A549 treated with RU486 at 1 μM for 4 hours (cell line): ENCODE measurements at places on chromosomes 6 and 20. TPM values are rescaled to one million over a fixed set of nuclear protein-coding genes. Genes with fewer than 3 reads are reported as not detected.

KIF3B gene
- 22.5 to 27.3 TPM (median 25.6 TPM) in 5 replicates for total RNA-seq

CGA gene
- total RNA-seq = 0.19 to 0.29 TPM (median 0.26 TPM) in 3 of 5 replicates, not detected in the others

MTFR2 gene
- total RNA-seq = 7.7 to 13.6 TPM (median 13.1 TPM) in 5 replicates

GSTA2 gene
- total RNA-seq = not detected in 5 replicates

PPP1R3G gene
- total RNA-seq = 1.2 to 2.0 TPM (median 1.6 TPM) in 5 replicates

SLC22A2 gene
- total RNA-seq = 0.10 to 0.23 TPM in 2 of 5 replicates, not detected in the others

DPPA5 gene
- total RNA-seq = not detected in 5 replicates

COL9A3 gene
- total RNA-seq = 0.18 to 0.87 TPM (median 0.43 TPM) in 5 replicates

C2 gene
- 0.15 to 0.45 TPM (median 0.35 TPM) in 5 replicates for total RNA-seq

GPLD1 gene
- total RNA-seq = 1.1 to 1.3 TPM (median 1.1 TPM) in 5 replicates

ARFGEF3 gene
- total RNA-seq = 0.33 to 0.61 TPM (median 0.56 TPM) in 5 replicates

NR2E1 gene
- total RNA-seq = 0.03 TPM in 1 of 5 replicates, not detected in the others

PRICKLE4 gene
- 0.61 to 1.3 TPM (median 0.63 TPM) in 3 of 5 replicates, not detected in the others for total RNA-seq

SLC32A1 gene
- total RNA-seq = 0.09 TPM in 1 of 5 replicates, not detected in the others

ULBP1 gene
- total RNA-seq = 0.64 to 1.3 TPM (median 0.80 TPM) in 5 replicates

TCEA2 gene
- total RNA-seq = 30.8 to 54.6 TPM (median 47.8 TPM) in 5 replicates

WFDC10B gene
- total RNA-seq = not detected in 5 replicates

TCP11 gene
- not detected in 5 replicates for total RNA-seq

GPX5 gene
- not detected in 5 replicates for total RNA-seq

WFDC5 gene
- total RNA-seq = not detected in 5 replicates

HSPA1L gene
- total RNA-seq = 1.2 to 1.5 TPM (median 1.2 TPM) in 5 replicates

BPIFA1 gene
- total RNA-seq = not detected in 5 replicates

ARMH2 gene
- not detected in 5 replicates for total RNA-seq

PACSIN1 gene
- 0.03 to 0.09 TPM (median 0.07 TPM) in 4 of 5 replicates, not detected in the other for total RNA-seq

CLPSL2 gene
- 0.50 to 1.4 TPM (median 1.3 TPM) in 4 of 5 replicates, not detected in the other for total RNA-seq

GFRA4 gene
- total RNA-seq = not detected in 5 replicates

FRK gene
- total RNA-seq = 0.71 to 1.7 TPM (median 1.5 TPM) in 5 replicates

PBOV1 gene
- not detected in 5 replicates for total RNA-seq

LAMA2 gene
- 0.26 to 1.5 TPM (median 0.57 TPM) in 5 replicates for total RNA-seq

NCR2 gene
- not detected in 5 replicates for total RNA-seq

SNHG17 gene
- 175 to 225 TPM (median 196 TPM) in 5 replicates for total RNA-seq

IMPG1 gene
- total RNA-seq = not detected in 5 replicates

EDN3 gene
- 0.10 to 0.30 TPM (median 0.17 TPM) in 5 replicates for total RNA-seq

CDK5RAP1 gene
- total RNA-seq = 30.8 to 38.5 TPM (median 34.0 TPM) in 5 replicates

SFTA2 gene
- total RNA-seq = not detected in 5 replicates

POM121L2 gene
- not detected in 5 replicates for total RNA-seq

RIN2 gene
- total RNA-seq = 31.8 to 34.0 TPM (median 33.1 TPM) in 5 replicates

DDX43 gene
- total RNA-seq = not detected in 5 replicates

HUS1B gene
- 0.20 to 0.43 TPM (median 0.24 TPM) in 4 of 5 replicates, not detected in the other for total RNA-seq

FOXQ1 gene
- 3.5 to 7.5 TPM (median 6.7 TPM) in 5 replicates for total RNA-seq

SRSF3 gene
- 487 to 672 TPM (median 512 TPM) in 5 replicates for total RNA-seq

LRRC73 gene
- 0.95 to 1.5 TPM (median 1.4 TPM) in 5 replicates for total RNA-seq

GLP1R gene
- not detected in 5 replicates for total RNA-seq

KCNQ2 gene
- total RNA-seq = 0.49 to 1.3 TPM (median 0.60 TPM) in 5 replicates

CST5 gene
- total RNA-seq = not detected in 5 replicates

DDO gene
- total RNA-seq = 0.07 to 0.12 TPM (median 0.09 TPM) in 3 of 5 replicates, not detected in the others

C20orf144 gene
- total RNA-seq = 0.07 to 0.13 TPM (median 0.09 TPM) in 4 of 5 replicates, not detected in the other

HLA-DRA gene
- not detected in 5 replicates for total RNA-seq

WFDC2 gene
- not detected in 5 replicates for total RNA-seq

PRND gene
- total RNA-seq = not detected in 5 replicates

MDFI gene
- total RNA-seq = 0.55 to 0.85 TPM (median 0.74 TPM) in 5 replicates

ZNF322 gene
- total RNA-seq = 3.8 to 6.4 TPM (median 5.4 TPM) in 5 replicates
